ENCODE measurements at places on chromosomes 16 and 17. TPM values are rescaled to one million over a fixed set of nuclear protein-coding genes. Genes with fewer than 3 reads are reported as not detected.

The ITGA2B gene
- 12.3 TPM for total RNA-seq

The IRF8 gene
- 0.96 TPM for total RNA-seq

The ROGDI gene
- total RNA-seq, result 27.4 TPM

The NUTF2 gene
- 219 TPM for total RNA-seq

The KRT33A gene
- not detected for total RNA-seq

The JUP gene
- total RNA-seq, result 98.6 TPM

The KRT20 gene
- not detected for total RNA-seq

The FGF11 gene
- 15.0 TPM for total RNA-seq

The NOG gene
- 0.35 TPM for total RNA-seq

The PDILT gene
- total RNA-seq, result not detected

The CHST5 gene
- 0.15 TPM for total RNA-seq

The MRPL28 gene
- 88.9 TPM for total RNA-seq

The GCGR gene
- total RNA-seq, result 0.61 TPM

The CARD14 gene
- total RNA-seq, result not detected
